ENCODE measurements at places on chromosomes 2 and 18. TPM values are rescaled to one million over a fixed set of nuclear protein-coding genes. Genes with fewer than 3 reads are reported as not detected.

EXOC6B gene
- total RNA-seq: 105 TPM

RTKN gene
- 5.0 TPM for total RNA-seq

DCDC2C gene
- 1.6 TPM for total RNA-seq

IL36B gene
- not detected for total RNA-seq

IL36RN gene
- total RNA-seq: not detected

FAM98A gene
- total RNA-seq: 28.8 TPM

All from parietal lobe (tissue), 2 donors.